ENCODE measurements at places on chromosomes 12 and 14. TPM values are rescaled to one million over a fixed set of nuclear protein-coding genes. Genes with fewer than 3 reads are reported as not detected.

The FOXN4 gene
- not detected for total RNA-seq

The KRT3 gene
- not detected for total RNA-seq

The UBE3B gene
- 61.5 TPM for total RNA-seq

The KRT72 gene
- not detected for total RNA-seq

The TTC7B gene
- total RNA-seq = 23.2 TPM

The CIDEB gene
- 2.8 TPM for total RNA-seq

The GCH1 gene
- 18.1 TPM for total RNA-seq

The GNG2 gene
- not detected for total RNA-seq

The IFI27 gene
- total RNA-seq = 53.0 TPM

The AQP2 gene
- total RNA-seq = not detected

The MAP1LC3B2 gene
- 3.0 TPM for total RNA-seq

The CACNA1C gene
- under 0.01 TPM for total RNA-seq

The IFNG-AS1 gene
- total RNA-seq = not detected

The SLC10A1 gene
- not detected for total RNA-seq

The MYF6 gene
- not detected for total RNA-seq

The RTN1 gene
- total RNA-seq = not detected

The C12orf54 gene
- total RNA-seq = 3.5 TPM

The RNF212B gene
- total RNA-seq = not detected

The RERG gene
- under 0.01 TPM for total RNA-seq

The ALDH2 gene
- 31.4 TPM for total RNA-seq

The ADCY6 gene
- total RNA-seq = 19.1 TPM

The REM2 gene
- total RNA-seq = 0.14 TPM

The DNAI7 gene
- under 0.01 TPM for total RNA-seq

The SELPLG gene
- under 0.01 TPM for total RNA-seq

The TCL1A gene
- total RNA-seq = not detected

The RFLNA gene
- 0.34 TPM for total RNA-seq

The IL22 gene
- not detected for total RNA-seq

The TBC1D30 gene
- 1.9 TPM for total RNA-seq

All from nasal cavity respiratory epithelium epithelial cell of viscerocranial mucosa (primary cell).